Stimulated activated CD4-positive, alpha-beta T cell treated with anti-CD3 and anti-CD28 coated beads, Interleukin-1b, Interleukin-23, amount 100 ng/mL, for 24 hours (primary cell): ENCODE measurements at places on chromosomes 3 and 15.

DNA sequence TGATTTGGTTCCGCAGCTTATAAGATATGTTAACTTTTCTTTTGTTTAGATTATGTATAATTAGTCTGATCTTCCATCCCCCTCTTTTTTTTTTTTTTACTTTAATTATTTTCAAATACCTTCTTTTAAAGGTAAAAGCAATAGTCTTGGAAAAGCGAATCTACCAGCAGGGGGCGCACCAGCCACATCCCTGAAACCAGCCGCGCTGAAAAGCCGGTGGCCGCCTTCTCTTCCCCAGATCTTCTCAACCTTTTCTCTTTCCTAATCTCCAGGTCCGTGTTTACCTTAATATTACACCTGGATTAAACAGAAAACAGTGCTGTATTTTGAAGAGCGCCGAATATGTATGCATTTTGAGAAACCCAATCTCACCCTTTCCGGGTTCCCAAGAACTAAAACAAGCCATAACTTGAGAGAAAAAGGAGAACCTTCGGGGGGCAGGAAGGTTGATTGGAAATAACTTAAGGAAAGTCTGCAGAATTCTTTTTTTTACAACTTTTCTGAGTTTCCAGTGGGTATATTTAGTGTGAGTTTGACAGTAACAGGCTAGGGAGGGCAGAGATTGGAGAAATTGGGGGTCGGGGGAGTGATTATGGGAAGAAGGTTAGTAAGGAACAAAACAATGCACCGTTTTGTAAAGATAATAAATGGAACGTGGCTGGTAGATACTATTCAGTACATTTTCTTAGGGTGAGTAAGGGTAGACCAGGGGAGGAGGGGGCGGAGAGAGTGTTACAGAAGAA lies 2.0 kb upstream of the SOX2 start:
- peak; percentile 46 for DNase-seq

- DNase-seq: no peak
Measured at GRCh38 chr3:100227511-100227921, 33.3 kb upstream of the TBC1D23 start.

GRCh38 chr3:55538158-55538557 lies 51.1 kb upstream of the WNT5A start:
- no peak for DNase-seq

DNA sequence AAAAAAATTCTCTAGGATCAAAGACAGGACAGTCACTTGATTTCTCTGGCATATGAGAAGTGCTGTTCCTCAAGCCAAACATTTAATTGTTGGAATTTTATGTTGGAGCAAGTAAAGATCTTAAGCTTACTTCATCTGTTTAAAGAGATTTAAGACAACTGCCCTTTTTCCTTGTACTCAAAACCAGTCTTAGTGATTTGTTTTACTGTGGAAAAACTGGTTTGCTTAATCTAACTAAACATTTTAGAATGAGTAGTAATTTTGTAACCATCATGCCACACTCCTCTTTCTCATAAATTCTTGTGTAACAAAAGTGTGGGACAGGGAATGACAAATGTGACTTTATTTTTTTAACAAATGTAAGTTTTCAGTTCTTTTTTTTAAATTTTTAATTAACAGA lies 18.4 kb downstream of the PRKCI start:
- no peak for DNase-seq

- DNase-seq: no peak
Measured at GRCh38 chr3:123552095-123552714, 32.6 kb downstream of the HACD2 start.

GRCh38 chr3:52469001-52469400 lies 13.6 kb downstream of the NISCH start:
- DNase-seq: no peak
